ENCODE measurements at places on chromosomes 11 and 22. TPM values are rescaled to one million over a fixed set of nuclear protein-coding genes. Genes with fewer than 3 reads are reported as not detected.
A peak's percentile ranks its signal among the peaks of the same experiment; 100 is the strongest.

DNA sequence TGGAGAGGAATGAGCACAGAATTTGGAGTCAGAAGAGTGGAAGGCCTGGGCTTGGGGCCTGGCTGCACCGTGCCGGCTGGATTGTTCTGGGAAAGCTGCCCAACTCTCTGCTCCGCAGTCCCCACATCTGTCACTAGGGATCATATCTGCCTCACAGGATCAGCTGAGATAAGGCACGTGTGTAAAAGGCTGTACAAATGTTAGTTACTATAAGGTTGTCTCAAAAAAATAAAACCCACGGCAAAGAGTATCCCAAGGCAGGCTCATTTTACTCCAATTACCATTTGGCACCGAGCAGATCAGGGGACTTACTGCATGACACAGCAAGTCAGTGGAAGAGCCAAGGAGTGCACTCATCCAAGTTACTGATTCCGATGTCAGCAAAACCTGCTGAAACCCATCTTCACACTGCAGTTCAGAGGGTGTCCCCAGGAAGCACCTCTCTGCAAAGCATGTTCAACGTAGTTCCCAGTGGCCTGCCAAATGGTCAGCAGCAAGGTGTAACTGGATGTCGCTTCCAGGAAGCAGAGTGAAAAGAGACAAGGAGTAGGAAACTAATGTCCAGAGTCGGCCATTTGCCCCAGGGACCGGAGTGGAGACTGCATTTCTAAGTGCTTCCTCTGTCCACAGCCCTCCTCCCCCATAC is 18.1 kb upstream of the MRTFA start:
- no peak for DNase-seq

DNA sequence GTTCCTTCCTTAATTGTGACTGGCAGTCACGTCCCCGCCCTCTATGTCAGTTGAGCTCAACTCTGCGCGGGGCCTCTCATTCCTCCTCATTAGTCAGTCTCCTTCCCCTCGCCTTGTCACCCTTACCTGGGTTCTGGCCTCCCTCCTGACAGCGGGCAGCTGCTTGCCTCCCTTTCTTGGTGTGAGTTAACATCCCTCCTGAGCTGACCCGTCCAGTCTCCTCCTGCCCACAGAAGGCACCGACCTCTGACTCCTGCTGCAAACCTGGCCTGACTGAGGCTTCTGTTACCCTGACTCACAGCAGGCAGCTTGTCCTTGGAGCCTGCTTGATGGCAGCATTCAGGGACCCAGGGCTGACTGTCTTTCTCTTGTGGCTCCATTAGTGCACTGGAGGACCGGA is 45.2 kb downstream of the GRIK4 start:
- no peak for DNase-seq

- DNase-seq: no peak
Measured at GRCh38 chr11:115316696-115317095, 187.5 kb downstream of the CADM1 start.

Gene POU2AF2
- not detected for polyA plus RNA-seq

DNA sequence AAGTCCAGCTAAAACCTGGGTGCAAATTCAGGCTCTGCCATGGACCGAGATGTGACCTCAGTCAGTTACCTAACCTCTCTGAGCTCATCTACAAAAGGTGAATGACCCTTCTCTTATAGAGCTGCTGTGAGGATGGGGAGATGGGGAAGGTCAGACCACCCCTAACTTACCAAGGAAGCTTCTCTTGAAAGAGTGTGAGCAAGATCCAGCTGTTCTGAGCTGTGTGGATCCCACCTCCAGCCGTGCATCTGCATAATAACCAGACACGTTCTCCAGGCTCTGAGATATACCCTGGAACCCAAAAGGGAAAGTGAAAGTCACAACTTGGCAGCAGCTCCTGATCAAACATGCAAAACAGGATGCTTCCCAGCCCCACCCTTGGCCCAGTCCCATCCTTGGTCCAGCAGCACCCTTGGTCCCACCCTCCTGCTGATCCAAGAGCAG is at the start of gene APOL3:
Gene APOL3, minus strand, starts transcription at position 257 of the 444 bp plus-strand sequence. CDS start 11,700 bp downstream, outside the sequence.
- no peak for DNase-seq

GRCh38 chr22:42203609-42204008 is 66.8 kb downstream of the TCF20 start:
- no peak for DNase-seq

DNA sequence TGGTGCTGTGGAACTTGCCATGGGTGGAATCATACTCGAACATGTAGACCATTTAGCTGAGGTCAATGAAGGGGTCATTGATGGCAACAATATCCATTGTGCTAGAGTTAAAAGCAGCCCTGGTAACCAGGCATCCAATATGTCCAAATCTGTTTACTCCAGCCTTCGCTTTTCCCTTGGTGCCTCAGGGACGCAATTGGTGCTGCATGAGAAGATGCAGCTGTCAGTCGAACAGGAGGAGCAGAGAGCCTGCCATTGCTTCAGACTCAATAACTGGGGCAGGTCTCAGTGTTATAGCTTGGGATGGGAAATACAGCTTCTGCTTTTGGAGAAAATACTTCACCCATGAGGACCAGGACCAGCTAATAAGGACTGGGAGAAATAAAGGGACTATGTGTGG is 5.0 kb upstream of the MCHR1 start:
- DNase-seq: no peak

DNA sequence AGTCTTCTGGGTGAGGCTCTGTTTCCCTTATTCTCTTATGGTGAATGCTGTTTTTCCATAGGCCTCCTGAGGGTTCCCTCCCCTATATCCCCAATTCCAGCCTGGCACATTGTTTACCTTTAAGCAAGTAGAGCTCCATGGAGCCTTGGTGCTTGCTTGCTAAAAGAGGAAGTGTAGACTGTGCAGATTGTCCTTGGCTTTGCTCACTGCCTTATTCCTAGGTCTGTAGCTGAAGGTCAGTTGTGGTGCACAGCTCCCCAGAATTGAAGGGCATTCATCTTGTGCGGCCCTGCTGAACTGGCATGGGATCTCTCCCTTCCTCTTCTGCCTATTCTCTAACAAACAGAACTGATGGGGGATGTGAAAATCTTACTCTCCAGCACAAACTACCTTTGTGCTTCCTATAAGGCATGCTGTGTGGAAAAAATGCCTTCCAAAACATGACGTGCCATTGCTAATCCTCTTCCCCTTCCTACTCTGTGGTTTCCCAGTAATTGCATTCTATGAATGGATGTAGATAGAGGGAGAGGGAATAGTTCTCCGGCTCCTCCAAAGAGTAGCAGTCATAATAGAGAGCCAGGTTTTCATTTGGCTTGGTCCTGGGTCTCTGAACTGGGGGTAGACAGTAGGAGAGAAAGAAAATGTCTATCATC is 34.2 kb upstream of the PLET1 start:
- no peak for DNase-seq

GRCh38 chr11:32115446-32115845 is 24.6 kb downstream of the RCN1 start:
- no peak for DNase-seq

Gene OR52N4
- polyA plus RNA-seq: not detected

DNA sequence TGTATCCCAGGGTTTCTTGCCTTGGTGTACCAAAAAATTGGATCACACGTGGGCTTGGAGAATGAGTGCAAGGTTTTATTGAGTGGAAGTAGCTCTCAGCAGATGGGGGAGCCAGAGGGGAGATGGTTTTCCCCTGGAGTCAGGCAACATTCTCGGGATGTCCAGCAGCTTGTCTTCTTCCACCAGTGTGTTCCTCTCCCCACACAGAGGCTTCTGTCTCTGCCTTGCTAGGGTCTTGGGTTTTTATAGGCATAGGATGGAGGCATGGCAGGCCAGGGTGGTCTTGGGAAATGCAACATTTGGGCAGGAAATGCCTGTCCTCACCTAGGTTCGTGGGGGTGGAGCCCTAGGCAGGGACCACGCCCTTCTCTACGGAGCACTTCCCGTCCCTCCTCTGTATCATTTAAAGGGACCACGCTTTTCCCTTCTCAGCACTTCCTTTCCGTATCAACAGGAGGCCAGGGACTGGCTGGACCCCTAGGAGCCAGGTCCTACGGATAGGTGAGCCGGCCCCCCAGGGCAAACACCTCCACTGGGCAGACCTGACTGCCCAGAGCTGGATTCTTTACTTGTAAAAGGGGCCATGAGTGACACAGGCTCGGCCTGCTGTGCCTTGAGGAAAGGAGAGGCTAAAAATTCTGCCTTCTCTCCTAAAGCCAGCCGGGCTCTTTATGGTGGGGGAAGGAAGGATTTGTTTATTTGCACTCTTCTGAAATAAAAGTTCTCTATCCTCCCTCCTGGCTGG is 55.3 kb upstream of the CCDC188 start:
- no peak for DNase-seq

DNA sequence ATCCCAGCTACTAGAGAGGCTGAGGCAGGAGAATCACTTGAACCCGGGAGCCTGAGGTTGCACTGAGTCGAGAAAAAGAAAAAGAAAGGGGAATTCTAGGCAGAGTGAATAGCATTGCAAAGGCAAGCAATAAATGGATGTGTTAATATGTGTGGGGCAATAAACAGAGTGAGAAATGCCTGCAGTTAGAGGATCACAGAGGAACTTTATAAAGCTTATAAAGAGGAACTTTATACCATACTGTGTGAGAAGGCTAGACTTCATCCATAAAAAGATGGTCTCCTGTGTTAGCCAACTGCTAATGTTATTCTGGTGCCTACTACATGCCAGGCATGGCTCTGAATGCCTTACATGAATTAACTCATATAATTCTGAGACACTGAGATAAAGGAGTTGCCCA is 841 bp downstream of the B3GNT6 start:
- no peak for DNase-seq

- no peak for DNase-seq
Measured at GRCh38 chr11:68940651-68941323, 37.1 kb downstream of the IGHMBP2 start.

GRCh38 chr11:88384669-88385005 is 47.1 kb upstream of the CTSC start:
- DNase-seq: no peak

DNA sequence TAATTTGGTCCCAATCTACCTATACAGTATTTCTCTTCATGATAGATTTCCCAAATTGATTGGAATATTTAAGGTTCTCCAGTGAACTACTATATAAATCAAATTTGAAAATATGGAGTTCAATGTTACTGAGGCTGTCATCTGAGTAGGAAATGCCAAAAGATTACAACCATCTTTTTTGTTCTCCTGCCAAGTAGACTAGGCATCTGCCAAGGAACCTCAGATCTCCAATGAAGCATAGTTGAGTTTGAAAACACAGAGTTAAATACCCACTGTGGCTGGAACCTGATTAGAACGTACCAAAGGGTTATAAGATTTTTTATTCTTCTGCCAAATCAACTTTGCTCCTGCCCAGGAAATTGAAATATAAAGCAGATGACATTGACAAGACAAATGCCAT is 330.9 kb downstream of the CNTN5 start:
- DNase-seq: no peak

DNA sequence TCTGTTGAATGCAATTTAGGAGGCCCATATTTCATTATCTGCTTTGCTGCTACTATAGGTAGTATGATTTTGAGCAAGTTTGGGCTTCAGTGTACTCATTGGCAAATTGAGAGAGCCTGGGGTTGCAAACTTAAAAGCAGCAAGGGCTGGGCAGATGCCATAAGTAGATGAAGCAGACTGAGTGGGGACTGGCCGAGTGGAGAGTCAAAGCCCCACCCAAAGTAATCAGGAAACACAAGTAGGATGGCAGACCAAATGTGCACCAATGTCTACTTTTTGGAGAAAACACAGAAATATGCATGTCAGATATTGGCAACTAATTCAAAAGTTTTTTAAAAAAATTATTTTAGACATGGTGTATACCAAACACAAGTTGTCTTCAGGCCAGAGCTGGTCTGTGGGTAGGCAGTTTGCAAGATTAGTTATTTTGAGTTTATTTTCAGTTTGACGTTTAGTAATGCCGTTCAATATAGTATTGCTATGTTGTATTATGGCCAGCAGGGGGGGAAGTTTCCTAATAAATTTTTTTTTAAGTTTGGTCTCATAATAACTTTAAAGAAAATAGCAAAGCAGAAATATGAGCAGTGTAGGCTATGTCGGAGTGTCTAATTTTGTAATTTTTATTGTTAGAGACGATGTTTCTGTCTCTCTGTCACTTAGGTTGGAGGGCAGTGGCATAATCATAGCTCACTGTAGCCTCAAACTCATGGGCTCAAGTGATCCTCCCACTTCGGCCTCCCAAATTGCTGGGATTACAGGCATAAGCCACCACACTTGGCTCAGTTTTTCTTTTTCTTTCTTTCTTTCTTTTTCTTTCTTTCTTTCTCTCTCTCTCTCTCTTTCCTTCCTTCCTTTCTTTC is 105.1 kb downstream of the HIPK3 start:
- DNase-seq: peak; percentile 29

Gene ANO9
- 9.4 TPM for polyA plus RNA-seq

Gene C11orf42
- 1.2 TPM for polyA plus RNA-seq

DNA sequence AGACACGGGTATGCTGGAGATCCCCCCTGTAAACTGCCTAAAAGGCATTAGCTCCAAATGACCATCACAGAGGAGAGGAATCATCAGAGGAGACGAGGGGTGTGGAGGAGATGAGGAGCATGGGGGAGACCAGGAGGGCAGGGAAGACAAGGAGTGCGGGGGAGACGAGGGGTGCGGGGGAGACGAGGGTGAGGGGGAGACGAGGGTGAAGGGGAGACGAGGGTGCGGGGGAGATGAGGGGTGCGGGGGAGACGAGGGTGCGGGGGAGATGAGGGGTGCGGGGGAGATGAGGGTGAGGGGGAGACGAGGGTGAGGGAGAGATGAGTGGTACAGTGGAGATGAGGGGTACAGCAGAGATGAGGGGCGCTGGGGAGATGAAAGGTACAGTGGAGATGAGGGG is 17.5 kb upstream of the GAL start:
- no peak for DNase-seq

DNA sequence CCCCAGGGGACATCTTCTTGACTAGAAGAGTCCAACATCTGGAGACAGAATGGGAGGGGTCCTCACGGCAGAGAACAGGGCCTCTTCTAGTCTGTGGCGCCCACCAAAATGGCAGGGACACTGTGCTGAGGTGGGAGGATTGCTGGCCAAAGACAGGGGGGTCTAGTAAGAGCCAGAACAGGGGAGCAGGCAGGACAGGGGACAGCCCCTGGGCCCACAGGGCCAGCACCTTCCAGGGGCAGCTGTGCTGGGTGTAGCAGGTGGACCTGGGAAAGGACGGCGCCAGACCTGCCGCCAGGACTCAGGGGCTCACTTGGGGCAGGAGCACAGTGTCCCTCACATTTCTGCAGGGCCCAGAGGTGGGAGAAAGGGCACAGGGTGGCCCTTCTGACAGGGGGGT is 858 bp upstream of the APOBEC3A start:
- no peak for DNase-seq

Data from right renal pelvis (tissue), 4 donors.